ENCODE measurements at places on chromosomes 5 and 9.

DNA sequence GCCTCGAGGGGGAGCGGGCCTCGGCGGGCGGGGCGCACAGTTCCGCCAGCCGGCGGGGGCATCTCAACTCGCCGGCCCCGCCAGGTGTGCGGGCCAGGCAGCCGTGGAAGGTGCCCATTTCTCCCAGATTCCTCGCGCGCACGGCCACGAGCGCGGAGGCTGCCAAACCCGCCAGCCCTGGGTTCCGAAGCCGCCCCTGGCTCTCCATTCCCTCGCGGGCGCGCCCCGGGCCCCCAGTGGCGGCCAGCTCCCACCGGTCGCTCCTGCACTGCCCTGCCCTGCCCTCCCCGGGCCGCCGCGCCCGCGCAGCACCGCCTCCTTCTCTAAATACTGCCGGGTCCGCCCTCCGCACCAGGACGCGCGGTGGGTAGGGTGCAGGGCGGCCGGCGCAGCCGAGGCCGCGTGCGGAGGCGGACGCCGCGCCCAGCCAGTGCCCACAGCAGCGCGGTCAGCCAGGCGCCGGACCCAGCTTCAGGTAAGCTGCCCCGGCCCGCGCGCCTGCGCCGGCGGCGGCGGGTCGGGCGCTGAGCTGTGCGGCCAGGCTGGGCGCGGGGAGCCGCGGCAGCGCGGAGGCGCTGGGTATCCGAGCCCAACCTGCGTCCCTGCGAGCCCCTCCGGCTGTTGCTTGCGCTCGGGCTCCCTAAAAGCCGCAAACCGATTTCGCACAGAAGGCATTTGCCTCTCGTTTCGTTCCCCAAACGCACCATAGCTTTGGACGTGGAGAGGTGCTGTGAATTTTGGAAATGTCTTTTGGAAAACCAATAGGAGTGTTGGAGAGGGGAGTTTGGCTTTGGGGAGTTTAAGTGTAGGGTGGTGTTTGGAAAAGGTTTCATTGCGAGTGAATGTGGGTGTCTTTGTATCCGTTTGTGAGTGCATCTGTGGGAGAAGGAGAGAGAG lies at the start of gene TMEM171:
Gene TMEM171, plus strand, starts transcription at position 354 of the 897 bp plus-strand sequence. CDS start 2,799 bp downstream, outside the sequence.
- DNase-seq = peak; percentile 56

DNA sequence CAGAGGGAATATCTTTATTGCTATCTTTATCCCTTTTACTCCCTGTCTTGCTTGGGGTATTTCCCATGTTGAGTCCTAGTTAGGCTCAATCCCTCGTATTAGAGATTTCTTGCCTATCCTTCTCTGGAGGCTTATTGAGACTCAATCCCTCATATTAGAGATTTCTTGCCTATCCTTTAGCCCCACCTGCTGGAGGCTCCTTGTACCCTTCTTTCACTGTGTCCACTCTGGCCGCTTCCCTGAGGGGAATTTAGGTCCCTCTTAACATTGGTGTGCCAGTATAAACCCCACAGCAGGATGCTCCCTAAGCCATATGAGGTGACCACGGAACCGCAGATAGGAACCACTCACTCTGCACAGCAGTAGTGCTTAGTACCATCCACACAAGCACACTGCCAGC lies 110.7 kb upstream of the MAMDC2 start:
- peak; percentile 39 for DNase-seq

DNA sequence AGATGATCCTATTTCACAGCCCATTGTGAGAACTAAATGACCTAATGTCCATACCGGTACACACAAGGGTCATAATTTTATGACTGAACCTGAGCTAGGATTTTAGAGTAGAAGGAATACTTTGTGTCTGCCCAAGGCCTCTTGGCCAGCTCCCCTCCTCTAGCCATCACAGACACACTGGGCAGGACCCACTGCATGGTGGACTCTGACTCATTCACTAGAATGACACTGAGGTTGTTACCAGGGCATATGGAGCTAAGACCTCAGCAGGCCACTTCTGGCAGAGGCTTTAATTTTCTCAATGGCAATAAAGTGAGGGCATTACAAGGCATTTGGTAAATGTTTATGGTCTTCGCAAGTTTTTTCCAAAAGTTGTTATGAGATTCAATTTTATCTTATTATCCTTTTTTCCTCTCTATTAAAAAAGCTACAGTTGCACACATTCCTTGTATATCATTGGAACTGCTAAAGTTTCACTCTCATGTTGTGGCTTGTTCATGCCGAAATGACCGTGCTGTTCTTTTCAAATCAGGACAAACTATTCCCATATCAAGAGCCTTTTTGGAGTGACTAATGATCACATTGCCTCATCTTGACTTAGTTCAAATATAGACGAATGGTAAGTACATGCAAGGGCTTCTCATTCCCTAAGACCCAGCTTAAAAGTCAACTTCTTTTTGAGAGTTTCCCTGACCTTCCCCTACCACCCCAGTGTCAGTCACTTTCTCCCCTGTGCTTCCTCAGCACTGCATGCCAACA lies 595.7 kb downstream of the ACTL7B start:
- no peak for DNase-seq

DNA sequence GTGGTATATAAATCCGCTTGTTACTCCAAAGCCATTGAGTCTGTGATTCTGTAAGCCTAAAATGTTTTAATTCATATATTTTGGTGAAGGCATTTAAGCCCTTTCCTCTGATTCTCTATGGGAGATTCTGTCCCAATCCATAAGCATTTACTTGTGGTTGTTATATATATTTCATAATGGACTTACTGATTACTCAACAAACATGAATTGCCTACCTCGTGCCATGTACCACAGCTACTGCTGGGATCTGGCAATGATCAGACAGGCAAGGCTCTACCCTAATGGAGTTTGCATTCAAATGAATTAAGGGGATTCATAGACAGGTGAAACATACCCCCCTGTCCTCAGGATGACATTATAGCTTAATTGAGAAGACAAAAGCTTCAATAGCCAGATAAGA lies 54.5 kb downstream of the C9orf152 start:
- DNase-seq = no peak

DNA sequence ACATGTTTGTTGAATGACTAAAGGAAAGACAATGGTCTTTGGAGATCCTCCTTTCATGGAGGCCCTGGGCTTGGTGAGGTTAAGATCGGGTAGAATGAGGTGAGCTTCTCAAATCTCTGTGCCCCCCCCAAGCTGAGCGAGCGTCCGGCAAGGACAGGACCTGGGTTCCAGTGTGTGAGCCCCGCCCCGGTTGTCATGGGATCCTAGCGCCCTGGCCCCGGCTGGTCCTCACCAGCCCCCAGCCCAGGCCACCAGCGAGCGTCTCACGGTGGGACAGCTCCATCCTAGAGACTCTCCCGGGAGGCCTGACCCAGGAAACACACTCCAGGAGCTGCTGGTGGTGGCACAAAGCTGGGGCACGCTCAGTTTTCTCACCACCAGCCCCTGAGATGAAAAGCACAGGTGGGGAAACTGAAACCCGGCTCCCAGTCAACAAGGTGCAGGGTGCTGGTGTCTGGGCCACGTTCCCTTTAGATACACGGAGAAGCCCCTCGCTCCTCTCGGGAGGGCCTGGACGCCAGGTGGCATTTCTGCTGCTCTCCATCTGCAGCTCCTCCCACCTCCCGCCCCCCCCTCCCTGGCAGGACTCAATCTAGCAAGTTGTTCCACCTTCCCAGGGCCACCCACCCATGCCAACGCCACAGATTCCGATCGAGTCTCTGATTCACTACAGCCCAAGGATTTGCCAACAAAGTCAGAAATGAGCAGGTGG lies 131.3 kb upstream of the PPP1R26 start:
- no peak for DNase-seq

GRCh38 chr9:98311541-98311940 lies 56.1 kb upstream of the TBC1D2 start:
- DNase-seq = no peak

- no peak for DNase-seq
Observed at GRCh38 chr9:136028760-136029470, 66.2 kb downstream of the NACC2 start.

DNA sequence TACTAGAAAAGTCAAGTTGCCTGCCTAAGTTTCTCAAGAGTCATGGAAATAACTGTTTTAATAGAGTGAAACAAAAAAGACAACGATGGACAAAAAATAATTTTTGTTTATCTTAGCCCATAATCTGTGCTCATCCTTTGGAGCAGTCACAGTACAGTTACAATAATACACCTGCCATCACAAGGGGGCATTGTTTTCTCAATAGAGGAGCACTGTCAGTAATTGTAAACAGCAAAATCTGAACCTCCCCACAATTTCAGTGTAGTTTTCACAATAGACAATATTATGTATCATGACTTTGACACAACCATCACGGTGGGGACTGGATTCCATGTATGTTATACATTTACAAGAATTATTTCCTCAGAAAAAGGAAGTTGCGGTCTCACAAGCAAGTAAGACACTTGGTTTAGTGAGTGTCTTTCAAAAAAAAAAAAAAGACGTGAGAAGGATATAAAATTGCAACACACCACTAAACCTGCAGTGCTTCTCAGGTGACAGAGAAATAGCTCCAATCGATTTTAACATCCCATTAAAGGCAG lies 586.3 kb downstream of the PTPRD start:
- no peak for DNase-seq

DNA sequence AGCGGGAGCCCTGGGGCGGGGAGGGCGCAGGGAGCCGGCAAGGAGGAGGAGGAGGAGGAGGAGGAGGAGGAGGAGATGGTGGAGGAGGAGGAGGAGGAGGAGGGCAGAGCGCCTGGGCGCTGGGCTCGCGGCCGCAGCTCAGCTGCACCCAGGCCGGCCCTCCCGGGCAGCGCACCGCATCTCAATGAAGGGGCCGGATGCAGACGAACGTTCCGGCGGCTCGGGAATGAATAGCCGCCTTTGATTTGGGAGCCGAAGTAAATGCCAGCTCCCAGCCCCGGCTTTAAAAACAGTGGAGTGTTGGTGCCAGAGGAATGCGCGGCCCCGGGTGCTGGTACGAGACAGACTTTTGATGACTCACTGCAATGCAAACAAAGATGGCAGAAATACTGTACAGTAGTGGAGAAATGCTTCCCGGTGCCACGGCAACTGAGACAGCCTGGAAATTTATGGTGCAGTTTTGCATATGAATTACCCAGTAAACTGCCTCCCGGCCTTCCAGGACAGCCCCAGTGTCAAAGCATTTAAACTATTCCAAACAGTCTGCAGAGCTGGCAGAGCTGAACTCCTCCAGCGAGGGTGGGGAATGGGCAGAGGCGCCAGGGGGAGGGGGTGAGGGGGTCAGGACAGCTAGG lies 43.1 kb downstream of the NACC2 start:
- DNase-seq = peak; percentile 82

DNA sequence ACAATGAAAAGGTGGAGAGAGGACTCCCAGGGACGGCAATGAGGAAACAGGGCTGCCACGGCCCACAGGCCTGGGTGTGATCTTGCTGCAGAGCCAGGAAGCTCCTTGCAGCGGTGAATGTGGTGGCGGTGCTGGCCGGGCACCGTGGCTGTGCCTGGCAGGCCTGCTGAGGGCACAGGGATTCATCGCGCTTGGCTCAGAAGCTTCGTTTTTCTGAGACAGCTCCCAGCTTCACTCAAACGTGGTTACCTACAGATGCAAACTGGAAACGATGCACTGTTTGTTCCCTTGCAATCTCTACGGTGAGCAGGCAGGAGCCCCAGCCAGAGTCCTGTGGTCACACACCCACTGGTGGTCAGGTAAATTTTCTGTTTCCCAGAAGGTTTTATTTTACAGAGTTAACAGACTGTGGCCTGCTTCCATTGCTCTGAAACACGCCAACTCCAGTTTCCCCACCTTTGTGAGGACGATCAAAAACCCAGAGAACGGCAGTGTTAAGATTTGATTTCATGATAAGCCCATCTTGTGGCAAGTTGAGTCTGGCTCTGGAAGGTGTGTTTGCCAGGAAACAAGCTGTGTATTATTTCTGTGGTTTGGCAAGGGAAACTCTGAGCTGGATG lies 183.9 kb downstream of the AUH start:
- no peak for DNase-seq

DNA sequence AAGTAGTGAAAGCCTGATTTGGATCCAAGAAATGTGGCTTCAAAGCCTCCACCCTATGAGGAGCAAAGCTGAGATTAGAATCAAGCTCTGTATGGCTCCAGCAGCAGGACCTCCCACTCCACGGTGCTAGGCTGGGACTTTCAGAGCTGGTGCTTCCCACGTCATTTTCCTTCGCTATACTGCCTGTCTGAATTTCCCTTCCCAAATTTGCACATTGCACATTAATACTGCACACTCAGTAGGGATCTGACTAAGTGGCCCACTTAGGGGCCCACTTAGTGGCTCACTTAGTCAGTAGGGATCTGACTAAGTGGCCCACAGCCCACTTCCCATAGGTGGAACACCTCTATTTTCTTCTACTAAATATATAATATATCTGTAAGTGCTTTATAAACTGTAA lies 14.1 kb upstream of the SPDL1 start:
- DNase-seq = no peak

GRCh38 chr5:68739752-68740151 lies 354.1 kb upstream of the SLC30A5 start:
- no peak for DNase-seq

DNA sequence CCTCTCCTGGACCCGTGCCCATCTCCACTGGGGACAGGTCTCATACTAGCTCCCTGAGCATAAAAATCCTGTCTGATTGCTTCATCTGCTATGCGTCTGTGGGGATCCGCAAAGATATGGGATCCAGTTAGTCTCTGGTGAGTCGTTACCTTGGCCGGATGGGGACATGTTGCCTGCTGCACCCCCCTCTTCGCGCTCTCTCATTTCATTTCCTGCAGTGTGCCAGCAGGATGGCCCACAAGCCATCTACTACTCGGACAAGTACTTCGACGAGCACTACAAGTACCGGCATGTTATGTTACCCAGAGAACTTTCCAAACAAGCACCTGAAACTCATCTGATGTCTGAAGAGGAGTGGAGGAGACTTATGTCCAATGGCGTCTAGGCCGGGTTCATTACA lies 17.0 kb upstream of the CEP78 start:
- DNase-seq = no peak

DNA sequence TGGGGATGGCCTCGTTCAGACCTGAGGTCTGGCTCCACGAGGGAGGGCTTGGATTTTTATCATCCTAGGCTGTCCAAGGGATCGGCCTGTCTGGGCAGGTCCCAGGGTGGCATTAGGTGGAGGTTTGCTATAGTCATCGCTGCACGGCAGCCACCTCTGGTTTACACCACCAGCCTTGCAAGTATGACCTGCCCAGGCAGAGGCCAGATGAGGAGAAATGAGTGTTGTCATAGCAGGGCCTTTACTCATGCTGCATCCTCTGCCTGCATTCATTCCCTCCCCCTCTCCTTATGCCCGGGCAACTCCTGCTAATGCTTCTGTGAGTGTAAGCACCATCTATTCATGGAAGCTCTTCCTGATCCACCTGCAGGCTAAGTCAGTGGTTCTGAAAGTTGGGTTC lies 15.3 kb upstream of the NDST1 start:
- DNase-seq = peak; percentile 75

- DNase-seq = no peak
Observed at GRCh38 chr9:32486839-32487562, 39.0 kb downstream of the RIGI start.

GRCh38 chr5:85140471-85140870 lies 755.8 kb upstream of the EDIL3 start:
- DNase-seq = no peak

GRCh38 chr9:78994471-78994870 lies 577.3 kb upstream of the TLE4 start:
- DNase-seq = no peak

Data from urothelium cell line (cell line).